Activated CD8-positive, alpha-beta memory T cell treated with anti-CD3 and anti-CD28 coated beads for 4 hours (primary cell): ENCODE measurements at places on chromosomes 7 and 10.

GRCh38 chr7:44673771-44674170 lies 67.3 kb downstream of the OGDH start:
- DNase-seq = no peak

DNA sequence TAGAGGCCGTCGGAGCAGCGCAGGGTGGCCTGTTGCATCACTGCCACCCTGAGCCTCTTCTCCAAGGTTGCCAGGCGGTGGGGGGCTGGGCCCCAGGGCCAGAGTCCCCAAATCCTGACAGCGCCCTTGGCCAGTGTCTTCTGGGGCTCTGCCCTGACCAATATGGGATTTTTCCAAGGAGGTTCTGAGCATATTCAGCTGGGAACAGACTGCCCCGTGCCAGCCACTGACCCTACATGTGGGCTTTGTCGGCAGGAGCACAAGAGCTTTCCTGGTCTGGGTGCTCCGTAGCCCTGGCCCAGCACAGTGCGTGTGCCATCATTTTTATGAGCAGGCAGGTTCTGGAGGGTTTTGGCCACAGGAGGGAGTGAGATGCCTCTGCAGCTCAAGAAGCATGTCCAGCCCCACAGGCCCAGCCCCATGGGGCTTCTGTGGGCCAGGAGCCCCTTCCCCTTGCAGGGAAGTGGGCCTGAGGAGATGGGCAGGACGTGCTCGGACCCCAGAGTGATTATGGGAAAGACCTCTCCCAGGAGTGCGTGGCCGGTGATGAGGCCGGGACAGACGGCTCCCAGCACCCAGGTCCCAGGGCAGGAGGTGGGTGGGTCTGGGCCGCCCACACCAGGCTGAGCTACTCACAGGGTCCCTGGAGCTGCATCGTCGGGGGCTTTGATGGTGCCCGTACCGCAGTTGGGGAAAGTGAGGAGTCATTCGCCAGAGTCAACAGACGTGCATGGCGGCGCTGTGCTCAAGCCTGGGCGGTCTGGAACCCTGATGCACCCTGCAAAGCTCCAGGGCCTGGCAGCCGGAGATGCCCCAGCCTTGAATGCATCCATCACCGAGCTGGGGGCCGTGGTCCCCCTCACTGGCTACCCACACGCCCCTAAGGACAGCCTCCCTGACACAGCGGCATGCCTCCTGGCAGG lies 66.6 kb downstream of the PWWP2B start:
- DNase-seq = no peak

- no peak for DNase-seq
Measured at GRCh38 chr10:32149252-32149955, 93.2 kb upstream of the KIF5B start.

DNA sequence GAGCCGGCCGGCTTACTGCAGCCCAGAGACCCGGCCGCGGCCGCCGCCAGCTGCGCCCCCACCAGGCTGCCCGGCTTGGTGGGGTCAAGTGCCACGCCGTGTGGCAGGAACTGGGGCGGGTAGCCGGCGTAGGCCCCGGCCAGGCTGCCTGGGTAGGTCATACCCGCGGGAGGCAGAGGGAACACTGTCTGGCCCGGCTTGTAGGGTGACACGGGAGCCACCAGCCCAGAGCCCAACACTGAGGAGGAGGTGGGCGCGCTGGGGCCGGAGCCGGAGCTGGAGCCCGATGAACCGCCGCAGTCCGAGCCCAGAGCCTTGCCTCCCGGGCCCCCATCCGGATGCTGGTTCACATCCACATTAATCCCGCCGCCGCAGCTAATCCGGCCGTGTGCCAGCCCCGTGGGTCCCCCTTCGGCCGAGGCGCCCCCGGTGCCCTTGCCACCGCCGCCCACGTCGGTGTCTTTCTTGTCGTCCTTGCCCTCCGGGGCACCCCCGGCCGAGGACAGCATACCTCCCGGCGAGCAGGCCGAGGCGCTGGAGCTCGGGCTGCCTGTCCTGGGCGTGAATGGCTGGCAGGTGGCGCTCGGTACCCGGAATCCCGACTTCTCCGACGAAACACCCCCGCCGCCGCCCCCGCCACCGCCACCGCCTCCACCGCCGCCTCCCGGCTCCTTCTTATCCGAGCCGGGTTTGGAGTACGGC lies 2.0 kb downstream of the ZNF503 start:
- no peak for DNase-seq

DNA sequence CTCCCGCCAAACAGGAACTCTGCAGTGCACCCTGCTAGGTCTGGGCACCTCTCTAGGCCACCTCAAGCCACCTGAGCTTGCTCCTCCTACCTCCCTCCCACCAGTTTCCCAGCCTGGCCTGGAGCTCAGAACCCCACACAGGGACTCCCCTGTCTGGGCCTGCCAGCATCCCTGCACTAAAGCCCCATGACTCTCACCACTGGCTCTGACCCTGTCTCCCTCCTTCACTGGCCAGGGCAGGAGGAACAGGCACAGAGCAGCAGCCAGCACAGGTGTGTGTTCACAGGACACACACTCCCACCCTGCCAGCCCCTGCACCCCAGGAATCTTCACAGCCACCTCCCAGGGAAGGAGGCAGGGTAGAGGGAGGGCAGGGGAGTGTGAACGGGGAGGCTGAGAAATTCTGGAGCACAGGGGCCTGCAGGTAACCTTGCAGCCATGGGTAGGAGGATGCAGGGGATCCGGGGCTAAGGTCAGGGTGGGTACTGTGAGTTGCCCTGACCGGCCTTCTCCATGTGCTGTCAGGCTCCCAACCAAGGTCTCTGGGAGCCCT lies 13.9 kb upstream of the ANTXRL start:
- no peak for DNase-seq

DNA sequence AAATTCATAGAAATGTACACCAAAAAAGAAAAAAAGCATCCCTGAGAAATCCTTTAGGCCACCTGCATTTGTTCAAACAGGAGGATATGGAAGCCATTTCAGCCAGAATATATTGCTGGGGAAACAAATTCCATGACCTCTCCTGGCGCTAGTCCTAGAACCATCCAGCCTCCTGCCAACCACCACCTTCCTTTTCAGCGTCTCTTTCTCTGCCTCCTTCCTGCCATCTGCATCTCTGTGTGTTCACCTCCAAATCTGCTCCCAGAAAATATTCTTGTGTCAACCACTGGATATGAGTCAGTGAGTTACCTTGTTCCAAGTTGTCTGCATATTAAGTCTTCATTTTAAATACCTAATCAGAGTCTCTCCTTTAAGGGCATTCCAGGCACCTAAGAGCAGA lies 50.6 kb upstream of the NPY start:
- DNase-seq = no peak

GRCh38 chr10:132745971-132746370 lies 40.0 kb downstream of the NKX6-2 start:
- DNase-seq = no peak

DNA sequence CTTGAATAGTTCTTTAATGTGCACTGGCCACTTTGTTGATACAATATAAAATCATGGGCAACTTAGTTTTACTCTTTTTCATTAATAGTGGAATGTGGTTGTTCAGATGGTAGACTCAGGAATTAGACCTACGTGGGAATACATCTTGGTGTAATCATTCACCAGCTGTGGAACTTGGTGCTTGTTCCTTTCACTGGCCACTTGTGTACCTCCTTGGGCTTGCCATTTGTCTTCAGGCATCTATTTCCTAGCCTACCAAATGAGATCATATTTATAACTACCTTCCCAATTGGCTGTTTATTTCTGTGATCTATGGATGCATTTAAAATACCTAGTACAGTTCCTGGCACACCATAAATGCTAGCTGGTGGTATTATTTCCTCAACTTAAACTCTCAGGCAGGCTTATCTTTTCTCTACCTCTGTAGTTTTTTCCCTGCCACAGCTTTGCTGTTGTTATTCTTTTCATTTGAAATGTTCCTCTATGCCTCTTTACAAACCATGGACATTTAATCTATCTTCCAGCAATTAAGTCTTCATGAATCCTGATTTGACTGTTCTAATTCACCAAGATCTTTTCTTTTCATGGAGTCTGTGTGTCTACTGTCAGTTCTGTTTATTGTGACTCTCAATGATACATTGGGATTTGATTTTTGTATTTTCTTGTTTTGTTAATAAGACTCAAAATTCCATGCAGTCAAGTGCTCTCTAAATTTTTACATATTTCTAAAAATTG lies 113.0 kb downstream of the ADAM22 start:
- no peak for DNase-seq

DNA sequence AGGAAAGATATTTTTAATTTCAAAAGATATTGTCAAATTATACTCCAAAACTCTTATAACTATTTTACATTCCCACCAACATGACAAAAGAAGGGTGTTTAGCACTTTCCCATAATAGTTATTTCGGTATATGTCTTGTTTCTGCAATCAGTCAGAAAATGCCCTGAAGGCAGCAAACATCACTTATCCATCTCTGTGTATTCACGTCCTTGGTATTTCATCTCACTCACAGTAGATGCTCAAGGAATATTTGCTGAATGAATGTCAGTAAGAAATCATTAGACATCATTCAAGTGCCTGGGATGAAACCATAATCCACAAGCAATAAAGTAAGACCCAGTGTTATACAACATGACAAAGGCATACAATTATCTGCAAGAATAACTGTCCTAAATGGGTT lies 112.7 kb downstream of the GFRA1 start:
- no peak for DNase-seq

DNA sequence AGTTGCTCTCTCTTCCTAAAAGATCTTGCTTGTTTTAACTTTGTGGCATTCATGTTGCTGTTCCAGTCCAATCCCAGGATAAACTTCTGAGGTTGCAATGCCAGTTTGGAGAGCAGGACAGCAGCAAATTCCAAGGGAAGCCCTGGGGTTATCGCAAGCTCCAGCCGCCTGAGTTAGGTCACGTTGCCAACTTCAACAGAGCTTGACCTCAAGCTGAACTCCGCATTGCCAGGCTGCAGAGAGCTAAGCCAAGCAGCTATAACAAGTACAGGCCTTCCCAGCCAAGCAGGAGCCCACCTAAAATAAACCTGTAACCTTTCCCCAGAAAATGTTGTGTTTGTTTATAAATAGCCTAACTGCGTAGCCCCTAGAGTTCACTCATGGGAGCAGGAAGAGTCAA lies 138.9 kb upstream of the LYZL1 start:
- DNase-seq = no peak

- no peak for DNase-seq
Measured at GRCh38 chr10:132311338-132311939, 3.7 kb upstream of the STK32C start.

GRCh38 chr7:22402250-22402649 lies 45.3 kb upstream of the RAPGEF5 start:
- no peak for DNase-seq

DNA sequence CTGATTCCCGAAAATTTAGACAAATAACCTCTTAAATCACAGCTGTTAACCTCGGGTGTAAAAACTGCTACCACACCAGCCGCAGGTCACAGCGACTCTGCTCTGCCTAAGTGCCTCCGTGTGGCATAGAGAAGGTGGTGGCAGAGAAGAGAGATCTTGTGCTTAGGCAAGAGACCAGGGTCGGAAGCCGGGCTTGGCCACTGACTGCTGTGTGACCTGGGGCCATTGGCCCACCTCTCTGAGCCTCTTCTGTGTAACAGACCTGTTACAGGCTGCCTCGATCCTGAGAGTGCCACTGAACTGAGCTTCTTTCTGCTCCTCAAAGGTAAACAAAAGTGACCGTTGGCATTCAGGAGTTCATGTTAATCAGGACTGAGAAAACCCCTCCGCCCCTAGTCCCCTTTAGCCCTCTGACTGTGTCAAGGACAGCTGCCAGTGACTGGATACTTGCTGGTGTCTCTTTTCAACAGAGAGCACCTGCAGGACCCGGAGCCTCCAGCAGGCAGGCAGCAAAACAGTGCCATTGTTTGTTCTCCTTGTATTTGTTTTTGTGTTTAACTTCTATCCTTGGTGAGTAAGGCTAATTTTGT lies 36.5 kb downstream of the ZMIZ1 start:
- DNase-seq = no peak

- DNase-seq = no peak
Measured at GRCh38 chr10:6320320-6321010, 117.7 kb downstream of the PFKFB3 start.

- no peak for DNase-seq
Measured at GRCh38 chr7:121323515-121324302, 5.1 kb upstream of the WNT16 start.

DNA sequence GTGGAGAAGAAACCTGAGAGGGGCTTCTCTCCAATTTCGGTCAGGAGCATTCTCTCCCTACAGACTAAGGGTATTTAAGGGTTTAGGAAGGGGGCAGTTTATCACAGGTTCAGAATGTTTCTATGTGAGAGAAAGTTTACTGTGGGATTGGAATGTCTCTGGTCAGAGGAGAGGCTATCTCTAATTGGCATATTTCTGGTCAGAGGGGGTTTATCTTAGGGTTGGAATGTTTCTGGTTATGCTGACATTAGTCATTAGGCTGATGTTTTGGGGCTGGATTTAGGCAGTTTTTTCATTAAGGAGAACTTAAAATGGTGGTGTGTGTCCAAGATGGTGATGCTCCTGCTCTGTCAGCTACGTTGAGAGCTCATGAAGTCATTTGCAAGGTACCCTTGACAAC lies 758.0 kb downstream of the TYW1 start:
- no peak for DNase-seq

GRCh38 chr10:11510736-11511135 lies 100.7 kb downstream of the USP6NL start:
- no peak for DNase-seq

DNA sequence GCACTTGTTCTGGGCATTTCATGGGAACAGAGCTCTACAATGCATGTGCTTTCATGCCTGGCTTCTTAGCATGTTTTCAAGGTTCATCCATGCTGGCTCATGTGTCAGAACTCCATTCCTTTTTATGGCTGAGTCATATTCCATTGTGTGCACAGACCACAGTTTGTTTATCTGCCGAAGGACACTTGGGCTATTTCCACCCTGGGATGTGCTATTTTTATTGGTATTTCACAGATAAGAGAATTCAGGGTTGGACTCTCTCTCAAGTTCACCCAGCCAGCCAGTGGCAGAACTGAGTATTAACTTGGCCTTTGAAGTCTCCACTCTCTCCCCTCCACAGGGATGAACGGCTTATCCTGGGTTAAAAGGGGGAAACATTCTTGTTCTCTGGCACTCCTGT lies 190.7 kb upstream of the GPR26 start:
- DNase-seq = no peak

GRCh38 chr7:601036-601594 lies 81.5 kb upstream of the PDGFA start:
- no peak for DNase-seq

DNA sequence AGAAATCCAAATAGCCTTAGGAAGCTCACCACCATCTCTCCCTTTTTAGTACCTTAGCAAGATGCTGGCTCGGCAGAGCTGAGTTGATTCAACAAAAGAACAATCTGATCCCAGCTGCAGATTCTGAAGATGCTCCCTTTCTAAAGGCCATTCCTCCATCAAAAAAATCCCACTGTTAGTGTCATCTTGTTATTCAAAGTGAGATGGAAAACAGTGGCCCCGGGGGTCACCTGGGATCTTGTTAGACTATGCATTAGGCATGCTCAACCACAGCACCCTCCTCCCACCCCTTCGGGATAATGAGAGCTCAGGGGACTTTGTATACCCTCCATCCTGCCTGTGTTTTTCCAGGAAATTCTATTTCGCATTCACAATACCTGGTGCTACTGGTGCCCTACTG lies 2.4 kb downstream of the NCAPG2 start:
- DNase-seq = no peak

GRCh38 chr10:109740436-109740835 lies 182.9 kb downstream of the XPNPEP1 start:
- DNase-seq = no peak

GRCh38 chr10:89646889-89647657 lies 2.0 kb upstream of the PANK1 start:
- no peak for DNase-seq

- DNase-seq = no peak
Measured at GRCh38 chr7:2525658-2526630, 6.4 kb downstream of the LFNG start.

- no peak for DNase-seq
Measured at GRCh38 chr7:131606346-131607290, 50.2 kb upstream of the PODXL start.

- DNase-seq = no peak
Measured at GRCh38 chr10:83886871-83887270, 252.4 kb upstream of the GHITM start.
